ENCODE measurements at places on chromosomes 2 and 18.

GRCh38 chr2:106886916-106887758, 1.2 kb upstream of the ST6GAL2 start:
- DNase-seq: no peak

GRCh38 chr2:17479875-17480274, 38.4 kb downstream of the RAD51AP2 start:
- DNase-seq: no peak

- DNase-seq: no peak
Measured at GRCh38 chr2:233449081-233449901, 95.0 kb downstream of the DGKD start.

DNA sequence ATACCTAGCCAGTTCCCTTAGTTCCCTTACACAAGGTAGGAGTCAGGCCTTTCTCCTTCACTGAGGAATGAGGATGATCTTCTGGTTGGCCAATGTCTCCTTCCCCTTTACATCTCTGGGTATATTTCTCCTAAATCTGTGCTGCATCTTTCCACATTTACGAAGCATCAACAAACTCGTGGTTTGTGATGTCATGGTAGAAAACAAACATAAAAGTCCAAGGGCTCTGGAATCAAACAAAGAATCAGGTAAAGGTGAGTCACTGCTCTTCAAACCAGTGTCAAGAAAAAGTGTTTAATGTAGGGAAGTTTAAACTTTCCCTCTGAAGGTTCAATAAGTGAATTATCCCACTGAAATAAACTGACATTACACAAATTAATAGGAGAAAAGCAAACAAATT, 122.9 kb downstream of the METTL8 start:
- no peak for DNase-seq

DNA sequence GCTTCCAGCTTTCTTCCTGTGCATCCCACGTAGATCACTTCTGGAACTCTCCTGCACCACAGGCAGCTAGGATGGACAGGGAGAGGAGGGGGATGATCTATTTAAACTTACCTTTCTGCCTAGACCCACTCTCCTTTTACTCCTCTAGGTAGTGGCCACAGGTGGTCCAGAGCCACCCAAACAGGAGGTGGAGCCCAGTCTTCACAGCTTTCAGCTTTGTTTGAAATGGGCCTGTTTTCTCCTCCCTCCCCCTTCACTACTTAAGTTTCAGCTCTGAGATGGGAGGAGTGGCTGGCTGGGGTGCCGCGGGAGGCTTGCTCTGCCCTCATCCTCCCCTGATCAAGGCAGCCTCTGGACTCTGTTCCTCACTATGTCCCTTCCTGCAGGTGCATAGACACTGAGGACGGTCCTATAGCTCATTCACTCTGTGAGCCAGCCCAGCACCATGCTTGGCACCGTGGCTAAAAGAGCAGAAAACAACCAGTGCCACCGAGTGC, 12.6 kb upstream of the CELF4 start:
- no peak for DNase-seq

DNA sequence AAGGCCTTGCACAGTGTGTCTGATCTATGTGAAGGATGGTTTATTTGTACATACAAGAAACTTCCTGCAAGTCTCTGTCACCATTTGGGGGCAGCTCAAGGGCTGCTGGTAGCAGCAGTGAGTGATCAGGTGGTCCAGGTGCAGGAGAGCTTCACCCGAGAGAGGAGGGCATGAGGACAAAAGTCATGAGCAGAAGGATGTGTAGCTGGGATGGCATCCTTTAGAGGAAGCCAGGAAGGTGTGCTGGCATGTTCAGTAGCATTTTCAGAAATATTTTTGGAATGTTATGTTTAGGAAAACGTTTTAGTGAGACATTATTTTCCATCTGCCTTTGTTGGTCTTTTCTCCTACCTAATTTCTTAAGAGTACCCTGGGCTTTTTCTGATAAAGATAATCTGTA, 31.9 kb downstream of the VWA3B start:
- DNase-seq: no peak

- no peak for DNase-seq
Measured at GRCh38 chr2:99346218-99346617, 9.0 kb downstream of the EIF5B start.

GRCh38 chr18:74436158-74436769, 20.8 kb downstream of the DIPK1C start:
- DNase-seq: no peak

DNA sequence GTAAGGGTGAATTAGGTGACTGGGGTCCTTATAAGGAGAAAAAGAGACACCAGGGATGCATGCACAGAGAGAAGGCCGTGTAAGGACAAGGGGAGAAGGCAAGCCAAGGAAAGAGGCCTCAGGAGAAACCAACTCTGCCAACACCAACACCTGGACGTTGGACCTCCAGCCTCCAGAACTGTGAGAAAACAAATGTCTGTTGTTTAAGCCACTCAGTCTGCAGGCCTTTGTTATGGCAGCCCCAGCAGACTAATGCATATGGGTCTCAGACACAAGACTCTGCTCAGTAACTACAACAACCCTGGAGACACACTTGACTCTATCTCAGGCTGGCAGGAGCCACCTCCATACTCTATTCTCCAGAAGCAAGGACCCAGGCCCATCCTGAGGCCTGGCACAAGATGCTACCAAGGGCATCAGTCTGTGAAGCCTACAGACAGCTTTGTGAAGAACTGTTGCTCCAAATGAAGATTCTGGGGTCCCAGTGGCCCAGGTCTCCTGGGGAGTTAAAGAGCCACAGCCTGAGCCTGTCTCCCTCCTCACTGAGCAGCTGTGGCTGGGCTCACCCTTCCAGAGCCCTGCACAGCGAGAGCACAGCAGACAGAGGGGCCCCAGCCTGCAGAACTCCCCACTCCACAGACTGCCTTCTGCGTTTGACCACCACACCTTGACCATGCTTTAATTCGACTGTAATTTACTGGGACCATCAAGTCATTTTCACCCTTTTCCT, 43.0 kb upstream of the SLC35G4 start:
- no peak for DNase-seq

- peak; percentile 74 for DNase-seq
Measured at GRCh38 chr2:8408560-8409460, 273.0 kb upstream of the ID2 start.

DNA sequence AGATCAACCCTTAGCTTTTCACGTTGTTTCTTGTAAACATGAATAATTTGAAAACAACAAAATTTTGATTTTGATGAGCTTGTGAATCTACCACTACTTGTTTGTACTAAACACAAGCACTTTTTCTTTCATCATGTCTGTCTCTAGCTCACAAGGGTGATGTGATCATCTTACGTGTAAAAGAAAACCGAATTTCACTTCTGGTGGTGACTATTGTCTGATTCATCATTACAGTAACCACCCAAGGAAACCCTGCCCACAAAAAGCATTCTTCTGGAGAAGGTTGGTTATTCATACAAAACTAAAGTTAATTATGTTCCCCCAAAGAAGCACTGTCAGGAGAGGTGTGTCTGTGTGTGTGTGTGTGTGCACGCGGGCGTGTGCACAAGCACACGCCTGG, 285.4 kb downstream of the ZNF516 start:
- no peak for DNase-seq

DNA sequence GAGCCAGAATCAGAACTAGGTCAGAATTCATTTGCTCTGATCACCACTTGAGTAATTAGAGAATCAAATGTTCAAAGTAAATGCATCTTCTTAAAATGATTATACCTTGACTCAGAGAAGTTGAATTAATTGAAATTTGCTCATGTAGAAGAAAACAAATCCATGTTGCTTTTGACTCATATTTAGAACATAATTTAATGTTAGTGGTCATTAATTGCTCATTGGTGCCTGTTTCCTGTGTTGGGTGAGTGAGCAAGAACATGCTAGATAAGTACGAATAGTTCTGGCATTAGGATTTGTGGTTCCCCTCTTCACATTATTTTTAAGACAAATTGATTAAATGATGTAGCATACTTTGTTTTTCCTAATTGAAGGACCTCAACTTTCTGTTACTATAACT, 19.0 kb downstream of the ACVR2A start:
- no peak for DNase-seq

- DNase-seq: no peak
Measured at GRCh38 chr2:235621736-235622135, 127.9 kb downstream of the AGAP1 start.

DNA sequence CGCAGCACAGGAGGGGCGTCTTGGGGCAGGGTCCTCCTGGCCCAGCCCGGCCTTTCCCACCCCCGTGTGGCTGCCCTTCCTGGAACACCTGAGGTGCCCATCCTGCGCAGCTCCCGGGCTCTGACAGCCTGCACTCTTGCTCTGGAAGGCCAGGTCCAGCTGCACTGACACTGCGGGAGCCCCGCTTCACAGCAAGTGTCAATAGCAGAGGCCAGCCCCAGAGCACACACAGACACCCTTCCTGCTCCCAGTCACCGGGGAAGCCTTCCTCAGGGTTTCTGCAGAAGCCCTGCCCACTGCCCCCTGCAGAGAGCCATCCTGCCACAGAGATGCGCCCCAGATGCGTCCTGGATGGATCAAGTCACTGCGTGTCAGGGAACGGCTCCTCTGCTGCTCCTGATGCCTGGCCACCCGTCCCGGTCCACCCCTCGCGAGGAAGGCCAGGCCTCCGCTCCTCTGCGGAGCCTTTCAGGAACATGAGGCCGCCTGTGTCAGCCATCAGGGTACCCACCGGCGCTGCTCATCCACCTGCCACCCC, 519.2 kb upstream of the MYT1L start:
- no peak for DNase-seq

GRCh38 chr2:60643747-60644146, 90.3 kb upstream of the BCL11A start:
- DNase-seq: no peak

- no peak for DNase-seq
Measured at GRCh38 chr2:188456114-188456909, 164.6 kb downstream of the GULP1 start.
